Stimulated activated CD4-positive, alpha-beta T cell treated with anti-CD3 and anti-CD28 coated beads, Interleukin-15, amount 100 ng/mL, for 48 hours (primary cell): ENCODE measurements at places on chromosomes 4 and X.

DNA sequence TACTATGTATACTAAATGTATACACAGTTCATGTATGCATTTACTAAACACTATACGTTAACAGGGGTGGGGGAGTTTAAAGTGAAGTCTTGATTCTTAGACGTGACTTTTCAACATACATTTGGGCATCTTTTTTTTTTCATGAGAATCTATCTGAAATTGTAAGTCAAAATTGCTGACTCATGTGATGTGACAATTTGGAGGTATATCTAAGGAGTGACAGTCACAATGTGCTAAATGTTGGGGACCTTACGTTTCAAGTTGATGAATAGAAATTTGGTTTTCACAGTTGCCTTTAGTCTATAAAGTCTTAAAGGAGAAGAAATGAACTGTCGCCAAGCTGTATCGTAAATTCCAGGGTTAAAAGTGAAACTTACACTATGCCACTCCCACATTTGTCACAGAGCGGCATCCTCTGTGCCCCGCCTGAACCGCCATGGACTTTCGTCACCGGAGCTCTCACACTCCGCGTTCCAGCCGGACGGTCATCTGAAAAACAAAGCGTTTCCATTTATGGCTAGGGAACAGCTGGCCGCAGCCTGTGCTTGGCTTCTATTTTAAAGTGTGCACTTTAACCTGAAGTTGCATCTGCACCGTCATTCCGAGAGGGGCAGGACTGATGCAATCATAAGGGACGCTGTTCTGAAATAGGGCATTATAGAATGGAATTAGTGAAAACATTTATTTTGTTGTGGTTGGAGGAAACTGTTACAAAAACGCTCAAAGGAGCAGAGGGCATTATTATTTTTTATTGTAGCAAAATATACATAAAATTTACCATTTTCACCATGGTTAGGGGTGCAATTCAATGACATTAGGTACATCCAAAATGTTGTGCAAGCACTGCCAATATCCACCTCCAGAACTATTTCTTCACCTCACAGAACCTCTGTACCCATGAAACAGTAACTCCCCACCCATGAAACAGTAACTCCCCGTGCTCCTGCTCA, 30.9 kb downstream of the PDLIM3 start:
- DNase-seq: no peak

GRCh38 chr4:39621582-39621981, 17.1 kb downstream of the SMIM14 start:
- no peak for DNase-seq

DNA sequence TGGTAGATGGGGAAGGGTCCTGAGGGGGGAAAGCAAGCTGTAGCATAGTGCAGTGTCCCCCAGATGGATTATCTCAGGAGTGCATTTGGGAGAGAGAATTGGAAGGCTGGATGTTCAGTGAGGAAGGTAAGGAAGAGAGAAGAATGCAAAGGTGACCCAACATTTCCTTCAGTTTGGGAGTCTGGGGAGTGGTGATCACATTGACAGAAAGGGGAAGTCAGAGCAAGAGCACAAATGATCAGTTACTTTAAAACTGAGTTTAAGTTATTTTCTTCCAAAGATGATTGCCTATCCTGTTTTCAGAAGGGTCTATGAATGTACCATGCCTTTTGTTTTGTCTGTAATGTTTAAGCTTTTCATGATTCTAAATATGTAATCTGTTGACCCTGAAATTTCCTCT, 47.6 kb downstream of the ARHGAP10 start:
- no peak for DNase-seq

- DNase-seq: no peak
Measured at GRCh38 chr4:1418494-1419285, 12.4 kb upstream of the NKX1-1 start.

DNA sequence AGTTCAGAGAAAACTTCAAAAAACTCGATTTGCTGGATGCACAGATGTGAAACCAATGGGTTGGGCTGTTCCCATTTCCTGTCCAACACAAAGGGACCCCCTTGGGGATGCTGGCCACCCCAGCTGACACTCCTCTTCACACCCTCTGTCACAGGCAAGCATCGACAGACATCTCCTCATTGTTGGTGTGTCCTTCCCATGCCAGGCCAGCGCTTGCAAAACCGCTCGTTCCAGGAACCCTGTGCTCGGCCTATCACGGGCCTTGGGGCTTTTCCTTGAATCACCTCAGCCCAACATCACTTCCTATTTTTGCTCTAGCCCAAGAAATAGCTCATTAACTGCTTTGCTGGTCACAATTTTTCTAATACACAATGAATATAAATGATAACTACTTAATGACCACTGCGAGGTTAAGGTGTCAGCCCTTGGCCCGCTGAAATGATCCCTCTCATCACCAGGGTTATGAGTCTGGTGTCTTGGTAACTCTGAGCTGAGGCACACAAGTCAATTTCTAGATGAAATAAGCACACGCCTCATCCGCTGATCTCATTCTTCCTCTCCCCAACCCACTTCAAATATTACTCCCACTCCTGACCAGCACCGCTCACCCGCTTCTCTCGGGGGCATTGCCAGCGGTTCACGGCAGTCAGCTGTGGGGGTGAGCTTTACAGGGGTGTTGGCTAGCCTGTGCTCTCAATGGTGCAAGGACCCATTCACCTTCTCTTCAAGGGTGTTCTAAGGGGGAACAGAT, 32.3 kb downstream of the BCOR start:
- no peak for DNase-seq

- DNase-seq: no peak
Measured at GRCh38 chr4:78355306-78355705, 196.3 kb upstream of the ANXA3 start.

- no peak for DNase-seq
Measured at GRCh38 chr4:80255329-80256095, 11.0 kb upstream of the FGF5 start.

- DNase-seq: no peak
Measured at GRCh38 chrX:120604361-120604782, 471 bp downstream of the MCTS1 start.

- DNase-seq: no peak
Measured at GRCh38 chrX:134004084-134004483, 18.7 kb upstream of the GPC3 start.

- no peak for DNase-seq
Measured at GRCh38 chr4:73098016-73098415, 28.5 kb upstream of the COX18 start.

DNA sequence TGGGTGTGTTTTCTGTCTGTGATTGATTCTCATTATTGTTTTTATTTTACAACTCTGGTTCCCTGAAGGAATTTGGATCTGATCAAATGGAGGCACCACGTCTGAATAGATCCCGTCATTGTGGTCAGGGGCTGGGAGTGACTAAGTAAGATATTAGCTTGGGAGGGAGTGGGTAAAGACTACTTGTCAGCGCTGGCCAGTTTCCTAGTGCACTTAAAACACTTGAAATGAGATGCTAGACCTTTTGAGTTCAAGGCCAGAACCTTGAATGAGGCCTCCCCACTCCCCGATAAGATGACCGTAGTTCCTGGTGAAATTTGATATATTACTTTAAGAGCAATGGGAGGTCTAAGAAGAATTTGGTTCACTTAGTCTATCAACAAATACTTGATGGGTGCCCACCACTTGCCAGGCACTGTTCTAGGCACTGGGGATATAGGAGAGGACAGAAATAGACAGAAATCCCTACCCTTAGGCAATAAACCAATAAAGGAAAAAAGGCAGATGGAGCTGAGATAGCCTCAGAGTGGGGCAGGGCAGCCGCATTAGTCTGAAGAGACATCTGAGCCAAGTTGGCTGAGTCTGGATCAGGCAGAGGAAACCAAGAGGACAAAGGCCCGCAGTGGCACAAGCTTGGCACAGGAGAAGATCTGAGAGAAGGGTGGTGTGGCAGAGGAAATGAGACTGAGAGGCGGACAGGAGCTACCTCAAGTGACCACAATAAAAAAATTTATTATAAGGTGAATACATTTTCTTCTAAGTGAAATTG, 11.8 kb downstream of the FAM184B start:
- DNase-seq: no peak

DNA sequence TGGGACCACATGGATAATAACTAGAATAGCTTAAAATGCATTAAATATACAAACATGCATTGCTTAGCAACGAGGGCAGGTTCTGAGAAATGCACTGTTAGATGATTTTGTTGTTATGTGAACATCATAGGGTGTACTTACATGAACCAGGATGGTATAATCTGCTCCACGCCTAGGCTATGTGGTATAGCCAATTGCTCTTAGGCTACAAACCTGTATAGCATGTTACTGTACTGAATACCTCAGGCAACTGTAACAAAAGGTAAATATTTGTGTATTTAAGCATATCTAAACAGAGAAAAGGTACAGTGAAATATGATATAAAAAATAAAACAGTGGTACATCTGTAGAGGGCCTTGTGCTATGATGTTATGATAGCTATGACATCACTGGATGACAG, 169.2 kb upstream of the IL15 start:
- DNase-seq: no peak

- DNase-seq: peak; percentile 14
Measured at GRCh38 chrX:54042609-54043021, 1.7 kb downstream of the PHF8 start.

- DNase-seq: no peak
Measured at GRCh38 chr4:114005569-114006442, 26.4 kb upstream of the ARSJ start.

DNA sequence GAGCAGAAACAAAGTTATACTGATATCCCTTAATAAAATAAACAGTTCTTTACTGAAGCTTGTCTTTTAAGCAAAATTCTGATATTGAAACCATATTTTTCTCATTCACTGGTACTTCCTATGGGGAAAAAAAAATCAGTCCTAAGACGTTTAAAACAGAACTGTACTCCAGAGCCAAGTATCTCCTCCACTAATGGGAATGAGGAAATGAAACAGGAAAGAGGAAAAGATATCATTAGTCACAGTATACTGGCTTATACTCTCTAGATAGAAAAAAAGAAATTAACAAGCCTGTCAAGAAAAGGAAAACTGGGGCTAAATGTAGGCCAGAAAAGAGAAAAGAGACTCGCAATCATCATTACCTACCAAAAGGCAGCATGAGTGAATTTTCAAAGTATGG, 252.7 kb downstream of the CENPC start:
- no peak for DNase-seq

- DNase-seq: no peak
Measured at GRCh38 chr4:32824336-32824735, 2104.2 kb downstream of the PCDH7 start.

- peak; percentile 2 for DNase-seq
Measured at GRCh38 chr4:184028561-184029374, 123.7 kb downstream of the STOX2 start.

DNA sequence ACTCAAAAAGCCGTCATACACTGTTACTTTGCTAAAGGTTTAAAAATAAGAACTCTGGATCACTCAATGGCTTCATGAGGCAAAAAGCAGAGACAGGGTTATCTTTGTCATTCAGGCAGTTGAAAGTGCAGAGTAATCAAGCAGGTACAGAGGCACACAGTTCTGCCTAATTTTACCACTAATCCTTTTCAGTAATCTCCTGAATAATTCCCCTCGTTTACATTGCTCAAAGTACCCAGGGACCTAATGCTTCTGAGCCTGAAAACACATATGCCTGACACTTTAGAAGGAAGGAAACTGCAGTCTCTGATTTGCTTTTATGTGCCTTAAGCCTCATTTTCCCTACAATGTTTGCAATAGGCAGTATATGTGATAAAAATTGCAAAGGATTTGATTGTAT, 71.4 kb upstream of the TRAM1L1 start:
- no peak for DNase-seq

GRCh38 chr4:145735347-145735675, 55.4 kb downstream of the C4orf51 start:
- DNase-seq: no peak

DNA sequence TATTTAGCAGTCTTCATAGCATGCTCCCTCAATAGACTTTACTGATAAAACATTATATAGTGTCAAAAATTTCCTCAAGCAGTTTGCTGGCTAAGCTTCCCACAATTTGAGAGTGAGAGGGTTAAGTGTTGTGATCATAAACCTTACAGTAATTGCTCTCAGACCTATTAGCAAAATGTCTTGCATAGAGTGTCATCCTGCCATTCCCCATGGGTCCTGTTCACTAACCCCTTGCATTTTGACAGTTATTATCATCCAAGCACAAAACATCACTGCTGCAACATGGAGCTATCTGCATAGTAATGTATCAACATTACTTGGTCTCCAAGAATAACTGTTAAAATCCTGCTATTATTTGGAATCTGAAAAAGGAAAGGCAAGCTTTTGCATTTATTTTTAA, 196.1 kb upstream of the GK2 start:
- no peak for DNase-seq

- no peak for DNase-seq
Measured at GRCh38 chrX:805103-805670, 174.6 kb downstream of the SHOX start.

DNA sequence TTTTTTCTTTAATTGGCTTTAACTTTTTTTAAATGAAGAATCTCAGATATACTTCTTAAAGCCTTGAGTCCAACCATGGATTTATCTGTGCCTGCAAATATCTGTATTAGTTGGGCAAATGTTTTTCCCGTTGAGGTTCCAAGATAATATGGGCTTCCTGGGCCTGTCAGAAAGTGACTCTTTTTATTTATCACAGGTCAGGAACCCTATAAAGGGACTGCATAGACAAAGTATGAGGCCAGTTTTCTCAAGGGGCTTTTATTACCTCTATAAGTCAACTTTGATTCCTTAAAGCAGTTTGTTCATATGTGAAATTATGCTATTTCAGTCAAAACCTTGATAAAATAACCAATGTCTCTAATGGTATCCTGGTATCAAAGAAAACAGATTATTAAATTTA, 80.2 kb upstream of the BMP2K start:
- no peak for DNase-seq

DNA sequence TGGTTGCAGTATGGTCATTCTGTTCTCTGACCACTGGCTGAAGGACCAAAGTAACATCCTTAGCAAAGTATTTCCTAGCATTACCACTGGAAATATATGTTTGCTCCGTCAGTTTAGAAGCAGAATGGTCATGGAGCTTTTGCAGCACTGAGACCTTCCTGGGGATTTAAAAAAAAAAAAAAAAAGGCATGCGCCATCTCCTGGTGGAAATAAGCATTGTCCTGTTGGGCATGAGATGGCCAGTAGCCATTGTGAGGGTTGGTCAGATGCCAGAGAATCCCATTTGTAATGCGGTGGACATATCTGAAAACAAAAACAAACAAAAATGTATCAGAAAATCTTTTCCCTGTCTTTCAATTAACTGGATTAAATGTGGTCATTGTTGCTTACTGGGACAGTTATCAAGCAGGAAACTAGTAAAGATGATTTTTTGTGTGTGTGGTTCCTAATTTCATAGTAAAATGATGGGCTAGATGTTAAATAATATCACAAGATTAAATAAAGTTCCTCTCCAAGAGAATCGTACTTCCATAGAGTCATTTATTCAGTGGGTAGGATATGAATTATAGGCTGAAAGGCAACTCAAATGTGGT, 139.6 kb downstream of the SOWAHB start:
- DNase-seq: no peak

GRCh38 chr4:125013891-125014290, 300.9 kb upstream of the FAT4 start:
- DNase-seq: no peak

- DNase-seq: no peak
Measured at GRCh38 chrX:7485061-7485460, 337.1 kb upstream of the PUDP start.

GRCh38 chrX:152635941-152636340, 1.8 kb upstream of the GABRQ start:
- DNase-seq: no peak
